Activated CD8-positive, alpha-beta memory T cell treated with anti-CD3 and anti-CD28 coated beads for 1 hour (primary cell): ENCODE measurements at places on chromosomes 5 and 9.

DNA sequence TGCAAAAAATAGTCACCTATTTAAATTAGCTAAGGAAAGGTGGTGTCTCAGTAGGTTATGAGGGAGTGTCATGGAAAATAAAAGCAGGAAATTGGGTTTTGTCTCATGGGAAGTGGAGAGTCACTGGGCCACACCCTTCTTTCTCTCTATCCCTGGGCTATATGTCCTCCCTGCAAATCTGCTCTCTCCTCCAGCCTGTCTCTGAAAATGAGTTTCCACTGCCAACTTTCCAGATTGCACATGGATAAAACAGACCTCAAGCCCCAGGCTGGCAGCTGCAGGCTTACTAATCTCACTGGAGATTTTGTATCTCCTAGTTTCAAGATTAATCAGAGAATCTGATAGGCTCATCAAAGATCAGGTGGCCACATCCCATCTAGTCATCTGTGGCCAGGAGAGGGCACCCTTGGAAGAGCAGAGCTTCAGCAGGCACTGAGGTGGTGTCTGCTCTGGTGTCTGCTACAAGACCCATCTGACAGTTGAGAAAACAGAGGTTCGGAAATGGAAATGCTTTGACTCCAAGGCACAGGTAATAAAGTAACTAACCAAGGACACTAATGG is 178.9 kb downstream of the MSX2 start:
- DNase-seq = no peak

DNA sequence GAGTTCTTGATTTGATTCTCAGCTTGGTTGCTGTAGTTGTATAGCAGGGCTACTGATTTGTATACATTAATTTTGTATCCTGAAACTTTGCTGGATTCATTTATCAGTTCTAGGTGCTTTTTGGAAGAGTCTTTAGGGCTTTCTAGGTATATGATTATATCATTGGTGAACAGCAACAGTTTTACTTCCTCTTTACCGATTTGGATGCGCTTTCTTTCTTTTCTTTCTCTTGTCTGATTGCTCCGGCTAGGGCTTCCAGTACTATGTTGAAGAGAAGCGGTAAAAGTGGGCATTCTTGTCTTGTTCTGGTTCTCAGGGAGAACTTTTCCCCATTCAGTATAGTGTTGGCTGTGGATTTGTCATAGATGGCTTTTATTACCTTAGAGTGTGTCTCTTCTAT is 158.9 kb downstream of the SAXO1 start:
- DNase-seq = no peak

DNA sequence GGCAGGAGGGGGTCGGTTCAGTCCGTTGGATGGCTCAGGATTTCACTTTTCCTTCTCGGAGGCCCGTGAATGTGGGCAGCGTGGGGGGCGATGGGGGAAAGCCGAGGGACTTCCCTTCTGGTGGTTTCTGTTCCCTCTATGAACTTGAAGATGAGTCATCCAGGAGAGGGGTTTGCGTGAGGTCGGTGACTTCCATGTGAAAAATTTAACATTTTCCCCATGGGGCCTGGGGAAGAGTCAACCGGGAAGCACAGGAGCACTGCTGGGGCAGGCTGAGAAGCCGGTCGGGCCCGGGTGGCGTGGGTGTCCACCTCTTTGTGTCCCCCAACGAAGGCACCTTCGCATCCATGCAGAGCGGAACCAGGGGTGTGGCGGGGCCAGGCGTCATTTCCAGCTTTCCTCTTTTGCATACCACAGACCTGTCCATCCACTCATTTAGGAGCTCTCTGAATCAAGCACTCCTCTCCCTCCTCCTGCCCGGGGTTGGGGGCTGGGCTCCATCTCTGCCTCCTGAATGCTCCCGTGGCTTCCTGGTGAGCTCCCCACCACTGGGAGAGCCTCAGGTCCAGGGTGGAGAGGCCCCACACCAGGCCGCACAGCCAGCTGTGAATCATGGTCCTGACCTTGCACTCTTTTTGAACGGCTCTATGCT is 68.4 kb downstream of the ANKRD33B start:
- no peak for DNase-seq

DNA sequence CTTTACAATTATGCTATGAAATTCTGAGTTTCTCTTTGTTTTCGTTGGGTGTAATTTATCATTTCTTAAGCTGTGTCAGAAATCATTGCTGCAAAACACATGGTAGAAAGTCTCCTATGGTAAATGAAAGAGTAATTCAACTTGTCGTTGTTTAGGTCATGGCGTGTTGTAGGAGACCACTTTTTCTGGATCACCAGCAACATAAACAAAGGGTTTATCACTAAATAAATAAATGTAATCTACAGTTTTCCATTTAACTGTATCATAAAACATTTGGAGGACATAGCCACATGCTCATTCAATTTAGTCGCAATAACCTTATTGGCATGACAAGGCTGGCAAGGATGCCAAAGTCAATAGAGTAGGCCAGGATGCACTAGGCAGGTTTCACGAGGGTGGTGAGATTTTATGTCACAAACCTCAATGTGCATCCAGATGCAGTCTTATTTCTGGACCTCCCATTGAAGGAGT is 154.4 kb upstream of the ERCC6L2 start:
- no peak for DNase-seq

- DNase-seq = no peak
Observed at GRCh38 chr5:72920690-72921502, 34.9 kb upstream of the FCHO2 start.

GRCh38 chr5:120405286-120405864 is 58.7 kb upstream of the PRR16 start:
- DNase-seq = no peak

DNA sequence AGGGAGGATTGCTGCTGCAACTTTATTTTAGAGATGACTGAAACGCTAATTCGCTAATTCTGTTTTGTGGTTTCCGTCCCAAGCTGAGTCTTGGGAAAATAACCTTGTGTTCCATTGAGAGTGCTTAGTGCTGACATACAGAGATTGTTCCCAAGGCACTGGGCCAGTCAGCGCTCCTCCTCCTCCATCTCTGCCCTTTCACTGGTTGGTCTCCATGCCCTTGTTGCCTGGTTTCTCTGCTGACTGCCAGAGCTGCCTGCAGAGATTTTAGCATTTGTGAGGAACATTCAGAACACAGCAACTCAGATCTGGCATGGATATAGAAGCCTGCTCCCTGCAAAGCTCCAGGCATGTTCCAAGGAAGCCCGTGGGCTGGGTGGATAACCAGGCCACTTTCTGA is 126.0 kb upstream of the IRX2 start:
- DNase-seq = no peak

- no peak for DNase-seq
Observed at GRCh38 chr9:78923966-78924659, 627.2 kb downstream of the PSAT1 start.

DNA sequence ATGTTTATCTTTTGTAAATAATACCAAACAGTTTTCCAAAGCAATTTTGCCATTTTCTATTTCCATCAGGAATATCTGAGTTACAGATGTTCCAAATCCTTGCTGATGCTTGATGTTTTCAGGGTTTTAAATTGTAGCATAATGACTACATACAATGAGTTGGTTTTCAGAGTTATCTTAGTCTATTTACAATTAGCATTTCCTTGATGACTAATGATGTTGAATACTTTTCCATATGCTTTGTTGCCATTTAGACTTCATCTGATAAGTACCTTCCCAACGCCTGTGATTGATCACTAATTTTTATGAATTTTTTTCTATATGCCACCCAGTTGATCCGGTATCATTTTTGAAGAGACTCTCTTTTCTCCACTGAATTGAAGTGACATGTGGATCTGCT is 102.3 kb downstream of the SLC25A46 start:
- DNase-seq = no peak

- no peak for DNase-seq
Observed at GRCh38 chr5:101658433-101658832, 637.7 kb downstream of the SLCO4C1 start.

GRCh38 chr9:93569621-93570174 is 6.7 kb upstream of the PHF2 start:
- no peak for DNase-seq

DNA sequence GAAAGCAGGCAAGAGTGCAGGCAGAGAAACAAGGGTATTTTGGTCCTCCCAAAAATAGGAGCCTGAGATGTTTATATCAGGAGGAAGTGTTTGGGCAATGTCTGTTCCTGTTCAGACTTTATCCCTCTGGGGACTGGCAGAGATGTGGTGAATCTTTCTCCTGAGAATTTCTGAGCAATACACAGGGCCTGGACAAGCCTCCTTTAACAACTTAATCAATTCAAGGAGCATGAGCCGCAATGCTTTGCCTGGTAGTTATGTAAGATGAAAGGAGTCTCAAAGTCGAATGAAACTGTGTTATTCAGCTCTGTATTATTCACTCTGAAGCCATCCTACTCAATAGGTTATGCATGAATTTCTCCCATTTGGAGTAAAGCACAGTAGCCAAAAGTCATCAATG is 365.6 kb downstream of the MAN2A1 start:
- DNase-seq = no peak

- no peak for DNase-seq
Observed at GRCh38 chr9:124869466-124869985, 7.6 kb downstream of the ARPC5L start.

- DNase-seq = no peak
Observed at GRCh38 chr9:101674165-101674564, 64.3 kb downstream of the GRIN3A start.

- DNase-seq = no peak
Observed at GRCh38 chr5:170740551-170741205, 42.8 kb upstream of the GABRP start.

DNA sequence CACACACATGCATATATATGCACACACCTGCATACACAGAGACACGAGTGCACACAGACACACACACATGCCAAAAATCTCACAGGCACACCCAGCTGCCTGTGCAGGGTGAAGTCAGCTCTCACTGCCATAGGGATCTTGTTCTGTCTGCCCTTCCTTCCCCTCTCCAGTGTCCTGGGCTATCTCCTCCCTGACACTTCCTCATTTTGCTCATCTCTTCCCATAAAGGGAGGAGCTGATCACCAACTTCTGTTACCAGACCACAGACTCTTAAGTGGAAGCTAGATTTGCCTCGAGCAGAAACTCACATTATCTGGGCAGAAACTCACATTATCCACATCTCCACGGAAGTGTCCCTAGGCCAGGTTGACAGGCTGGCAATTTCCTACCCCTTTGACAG is 28.7 kb downstream of the LCP2 start:
- no peak for DNase-seq

DNA sequence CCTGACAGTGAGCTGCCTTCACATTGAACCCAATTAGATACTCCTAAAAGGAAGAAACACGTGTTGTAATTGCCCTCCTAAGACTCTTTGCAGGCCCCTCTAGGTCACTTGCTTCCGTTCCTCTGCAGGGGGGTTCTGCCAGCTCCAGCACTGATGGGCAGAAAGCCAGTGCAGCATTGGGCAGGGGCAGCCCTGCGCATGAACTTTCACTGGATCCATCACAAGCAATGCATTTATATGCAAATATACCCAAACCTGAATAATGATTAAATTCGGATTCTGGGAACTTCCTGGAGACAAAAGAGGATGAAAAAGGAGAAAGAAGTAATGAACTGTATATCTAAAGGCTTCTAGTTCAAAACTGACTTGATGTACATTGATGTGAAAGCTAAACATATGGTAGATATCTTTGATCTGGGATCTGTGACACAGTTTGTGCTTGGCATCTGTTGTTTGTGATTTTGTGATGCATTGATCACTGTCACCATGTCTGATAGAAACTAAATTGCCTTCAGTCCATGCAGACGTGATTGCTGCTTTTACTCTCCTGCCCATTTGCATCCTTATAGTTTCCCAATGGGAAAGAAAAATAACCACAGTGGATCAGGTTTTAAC is 313.4 kb downstream of the DEPDC1B start:
- DNase-seq = no peak

- no peak for DNase-seq
Observed at GRCh38 chr5:106862450-106863193, 808.1 kb downstream of the EFNA5 start.

- DNase-seq = no peak
Observed at GRCh38 chr5:19806756-19807155, 181.2 kb downstream of the CDH18 start.

DNA sequence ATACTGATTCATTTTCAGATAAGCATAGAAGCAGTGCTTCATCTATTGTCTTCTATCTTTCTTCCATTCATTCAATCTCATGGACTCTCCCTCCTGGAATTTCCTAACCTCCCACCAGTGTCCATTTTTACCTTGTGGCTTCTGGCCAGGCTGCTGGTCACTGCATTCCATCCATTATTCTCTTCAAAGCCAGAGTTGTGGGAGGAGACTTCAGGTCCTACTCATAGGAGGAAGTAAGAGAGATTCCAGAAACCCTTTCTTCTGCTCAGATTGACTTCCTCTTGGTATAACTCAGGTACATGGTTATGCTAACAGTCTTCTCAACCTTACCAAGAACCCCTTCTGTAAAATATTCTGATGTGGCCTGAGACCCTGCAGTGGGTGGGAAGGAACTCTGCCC is 153.3 kb upstream of the SLC12A2 start:
- no peak for DNase-seq

DNA sequence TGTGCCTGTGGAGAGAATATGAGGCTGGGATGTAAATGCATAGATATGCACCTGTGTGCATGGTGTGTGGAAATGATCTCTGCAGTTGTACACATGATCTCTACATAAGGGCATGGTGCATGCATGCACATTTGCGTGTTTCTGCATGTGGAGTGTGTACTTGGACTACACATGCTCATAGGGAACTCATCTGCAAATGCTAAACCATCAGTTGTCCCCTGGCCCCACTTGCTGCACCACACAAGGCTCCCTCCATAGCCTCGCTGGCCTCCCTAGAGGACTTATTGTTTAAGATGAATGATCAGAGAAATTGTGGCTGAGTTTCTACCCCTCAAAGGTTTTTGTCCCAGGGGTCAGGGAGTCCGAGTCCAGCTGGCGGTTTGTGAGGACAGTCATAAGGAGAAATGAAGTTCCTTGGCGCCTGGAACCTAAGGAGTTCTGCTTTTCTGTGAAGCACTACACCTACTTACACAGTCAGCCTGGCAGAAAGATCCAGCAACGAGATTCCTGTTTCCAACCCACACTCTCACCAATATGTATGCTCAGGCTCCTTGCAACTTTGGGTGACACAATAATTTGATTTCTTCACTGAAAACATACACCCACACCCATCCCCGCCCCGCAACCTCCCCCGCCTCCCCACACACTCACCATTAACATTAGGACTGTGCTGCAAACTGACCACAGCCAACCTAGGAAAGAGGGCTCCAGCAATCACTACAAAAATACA is 79.9 kb upstream of the CPEB4 start:
- DNase-seq = no peak
